ENCODE measurements at places on chromosomes 5 and 9.

GRCh38 chr5:132677191-132677590 lies 3.4 kb downstream of the IL4 start:
- DNase-seq = peak; percentile 98

DNA sequence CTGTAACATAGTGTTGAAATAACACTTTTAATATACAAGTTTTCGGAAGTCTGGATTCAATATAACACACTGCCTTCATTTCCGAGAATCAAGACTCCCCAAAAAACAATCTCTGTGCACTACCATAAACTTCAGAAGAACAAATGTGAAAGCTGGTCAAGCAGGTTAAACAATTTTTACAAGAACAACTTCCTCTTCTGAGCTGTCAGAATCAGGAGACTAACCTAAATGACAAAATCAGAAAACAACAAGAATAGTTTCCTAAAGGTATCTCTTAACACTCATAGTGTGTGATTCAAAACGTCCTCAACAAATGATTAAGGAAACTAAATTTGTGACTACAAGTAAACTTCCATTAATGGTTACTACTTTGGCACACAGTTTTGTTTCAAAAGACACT lies 11.6 kb downstream of the C9orf72 start:
- no peak for DNase-seq

GRCh38 chr5:40436535-40437237 lies 243.0 kb upstream of the PTGER4 start:
- DNase-seq = no peak

GRCh38 chr5:19902316-19902934 lies 85.6 kb downstream of the CDH18 start:
- no peak for DNase-seq

DNA sequence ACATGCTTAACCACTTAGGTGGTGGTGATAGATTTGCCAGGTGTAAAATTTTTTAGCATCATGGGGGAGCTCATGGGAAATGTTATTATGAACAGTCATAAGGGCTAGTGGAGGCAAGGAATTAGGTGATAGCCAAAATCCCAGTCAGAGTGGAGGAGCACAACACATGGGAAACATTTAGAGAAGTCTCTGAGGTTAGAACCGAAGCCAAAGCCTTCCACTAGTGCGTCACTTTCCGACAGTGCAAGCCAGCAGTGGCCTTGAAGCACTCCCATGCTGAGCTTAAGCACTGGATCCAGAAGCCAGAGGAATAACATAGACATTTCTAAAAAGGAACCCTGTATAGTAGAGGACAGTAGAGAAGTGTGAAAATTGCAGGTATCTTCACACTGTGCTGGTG lies 101.5 kb upstream of the SNX2 start:
- DNase-seq = no peak

GRCh38 chr5:149831492-149831891 lies 101.4 kb downstream of the PPARGC1B start:
- DNase-seq = no peak

GRCh38 chr5:61669531-61669930 lies 337.5 kb downstream of the ZSWIM6 start:
- no peak for DNase-seq

- no peak for DNase-seq
Observed at GRCh38 chr5:157651623-157652376, 438 bp downstream of the SOX30 start.

DNA sequence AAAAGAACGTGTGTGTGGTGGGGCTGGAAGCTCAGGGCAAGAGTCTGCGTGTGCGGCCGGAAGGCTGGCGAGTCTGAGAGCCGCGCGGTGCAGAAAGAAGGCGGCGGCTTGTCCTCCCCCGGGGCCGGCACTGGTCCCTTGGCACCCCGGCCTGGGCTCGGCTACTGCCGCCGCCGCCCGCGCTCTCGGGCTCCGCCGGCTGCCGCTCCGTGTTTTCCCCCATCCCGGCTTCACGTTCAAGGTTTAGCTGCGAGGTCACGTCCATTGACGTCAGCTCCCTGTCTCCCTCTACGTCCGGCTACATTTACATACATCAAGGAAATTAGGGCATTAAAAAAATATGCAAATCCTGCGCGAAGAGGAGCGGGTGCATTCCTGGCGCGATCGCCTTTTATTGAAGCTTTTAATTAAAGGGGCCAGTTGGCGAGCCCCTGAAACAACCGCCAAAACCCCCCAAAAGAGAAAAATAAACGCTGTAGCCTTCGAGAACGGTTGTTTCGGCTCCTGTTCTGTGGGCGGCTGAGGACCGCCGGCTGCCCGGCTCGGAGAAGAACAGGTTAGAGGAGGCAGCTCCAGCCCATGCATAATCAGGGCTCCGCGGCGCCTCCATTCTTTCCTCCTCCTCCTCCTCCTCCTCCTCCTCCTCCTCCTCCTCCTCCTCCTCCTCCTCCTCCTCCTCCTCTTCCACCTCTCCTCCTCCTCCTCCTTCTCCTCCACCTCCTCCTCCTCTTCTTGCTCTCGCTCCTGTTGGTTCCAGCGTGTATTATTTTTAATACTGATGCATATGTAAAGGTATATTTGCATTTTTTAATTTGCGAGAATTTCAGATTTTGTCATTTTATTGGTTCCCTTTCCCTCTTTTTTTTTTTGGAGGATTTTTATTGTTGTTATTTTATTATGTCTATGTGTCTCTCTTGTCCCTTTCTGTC lies 207.0 kb downstream of the MEF2C start:
- DNase-seq = no peak

DNA sequence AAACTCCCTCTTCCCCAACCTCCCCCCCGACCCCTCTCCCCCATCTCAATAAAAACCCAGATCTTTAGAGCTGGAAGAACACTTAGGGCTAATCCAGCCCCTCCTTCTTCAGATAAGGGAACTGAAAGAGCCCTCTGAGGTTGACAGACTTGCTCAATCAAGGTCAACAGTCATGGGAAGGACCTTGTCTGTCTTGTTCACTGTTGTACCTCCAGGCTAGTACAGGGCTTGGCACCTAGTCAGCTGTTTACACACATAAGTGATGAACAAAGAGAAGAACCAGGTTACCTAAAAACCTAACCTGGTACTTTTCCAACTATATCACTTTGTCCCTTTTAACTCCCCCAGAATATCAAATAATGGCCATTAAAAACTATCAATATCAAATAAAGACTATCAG lies 2.4 kb downstream of the TTC39B start:
- DNase-seq = no peak

GRCh38 chr5:132474881-132475496 lies 15.6 kb downstream of the IRF1 start:
- no peak for DNase-seq

- DNase-seq = peak; percentile 41
Observed at GRCh38 chr5:36397901-36398536, 96.3 kb upstream of the RANBP3L start.

DNA sequence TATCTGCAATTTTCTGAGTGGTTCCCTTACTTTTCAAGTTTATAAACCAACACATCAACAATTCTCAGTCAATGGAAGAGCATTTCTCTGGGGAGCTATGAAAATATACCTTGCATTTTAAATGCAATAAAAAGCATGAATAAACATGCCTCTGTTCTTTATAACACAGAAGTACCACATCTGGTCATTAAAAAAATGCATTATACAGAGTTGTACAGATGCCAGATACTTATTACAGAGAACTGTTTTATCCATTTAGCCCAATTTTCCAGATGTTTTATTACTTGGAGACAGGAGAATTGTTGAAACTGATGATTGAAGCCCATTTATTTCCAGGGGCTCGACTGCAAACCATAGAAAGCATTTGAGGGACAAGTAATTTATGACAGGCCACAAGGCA lies 19.2 kb upstream of the HEXB start:
- no peak for DNase-seq

- no peak for DNase-seq
Observed at GRCh38 chr5:14861123-14861765, 10.3 kb downstream of the ANKH start.

DNA sequence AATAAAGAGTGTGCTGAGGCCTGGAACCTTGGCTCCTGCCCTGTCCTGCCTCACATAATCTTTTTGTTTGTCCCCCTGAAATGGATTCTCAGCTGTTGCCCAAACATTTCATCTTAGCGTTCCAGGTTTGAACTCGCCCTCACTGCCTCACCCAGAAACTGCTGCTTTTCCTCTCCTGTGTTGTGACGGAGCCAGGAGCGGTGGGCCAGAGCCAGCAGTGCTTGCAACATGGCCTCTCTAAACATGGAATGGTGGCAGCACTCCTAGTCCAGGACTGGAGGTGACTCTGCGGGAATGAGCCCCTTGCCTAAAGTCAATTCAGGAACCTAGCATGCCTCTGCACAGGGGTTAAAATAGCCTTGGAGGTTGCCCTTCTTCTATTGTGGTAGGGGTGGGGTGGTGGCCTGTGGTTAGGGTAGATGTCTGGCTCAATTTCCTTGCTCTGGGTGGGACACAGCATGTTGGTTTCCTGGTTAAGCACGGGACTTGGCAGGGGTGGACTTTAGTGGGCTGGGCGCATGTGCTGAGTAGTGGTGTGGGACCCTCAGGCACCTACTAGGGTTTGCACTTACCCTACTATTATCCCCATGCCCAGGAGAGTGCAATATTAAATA lies 101.6 kb downstream of the SLC25A46 start:
- no peak for DNase-seq

GRCh38 chr9:123344192-123344949 lies 11.6 kb upstream of the CRB2 start:
- DNase-seq = no peak

- DNase-seq = no peak
Observed at GRCh38 chr5:112064956-112065355, 308.0 kb upstream of the NREP start.

- DNase-seq = peak; percentile 64
Observed at GRCh38 chr5:134153657-134154056, 23.1 kb downstream of the SKP1 start.

GRCh38 chr5:56825222-56825824 lies 10.0 kb downstream of the MAP3K1 start:
- no peak for DNase-seq

- DNase-seq = no peak
Observed at GRCh38 chr5:88860501-88860900, 22.5 kb downstream of the MEF2C start.

DNA sequence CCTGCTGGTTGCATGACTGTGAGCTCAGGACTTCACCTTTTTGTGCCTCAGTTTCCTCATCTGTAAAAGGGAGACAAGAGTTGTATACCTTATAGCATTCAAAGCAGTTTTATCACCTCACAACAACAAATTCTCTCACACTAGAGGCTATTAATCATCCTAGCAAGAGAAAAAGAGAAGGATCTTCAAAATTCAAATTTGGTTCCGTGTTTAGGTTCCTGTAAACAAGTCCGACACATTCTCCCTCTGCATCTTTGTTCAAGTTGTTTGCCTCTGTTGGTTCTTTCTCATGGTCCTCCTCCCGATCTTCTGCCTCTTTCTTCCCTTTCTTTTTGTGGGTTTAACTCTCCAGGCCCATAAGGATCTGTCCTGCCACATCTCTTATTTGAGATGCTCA lies 218.0 kb downstream of the PIK3R1 start:
- no peak for DNase-seq

- DNase-seq = peak; percentile 64
Observed at GRCh38 chr9:72363908-72364678, 915 bp downstream of the ZFAND5 start.

DNA sequence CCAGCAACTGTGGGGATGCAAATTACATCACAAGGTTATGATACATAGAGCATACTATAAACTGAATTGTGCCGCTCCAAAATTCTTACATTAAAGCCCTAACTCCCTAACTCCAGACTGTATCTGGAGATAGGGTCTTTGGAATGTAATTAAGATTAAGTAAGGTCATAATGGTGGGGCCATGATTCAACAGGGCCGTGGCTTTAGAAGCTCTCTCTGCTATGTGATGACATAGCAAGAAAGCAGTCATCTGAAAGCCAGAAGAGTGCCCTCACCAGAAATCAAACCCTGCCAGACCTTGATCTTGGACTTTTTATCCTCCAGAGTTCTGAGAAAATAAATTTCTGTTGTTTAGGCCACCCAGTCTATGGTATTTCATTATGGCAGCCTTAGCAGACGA lies 123.9 kb downstream of the FBXL17 start:
- DNase-seq = no peak

GRCh38 chr9:26725573-26725972 lies 167.0 kb downstream of the CAAP1 start:
- no peak for DNase-seq

DNA sequence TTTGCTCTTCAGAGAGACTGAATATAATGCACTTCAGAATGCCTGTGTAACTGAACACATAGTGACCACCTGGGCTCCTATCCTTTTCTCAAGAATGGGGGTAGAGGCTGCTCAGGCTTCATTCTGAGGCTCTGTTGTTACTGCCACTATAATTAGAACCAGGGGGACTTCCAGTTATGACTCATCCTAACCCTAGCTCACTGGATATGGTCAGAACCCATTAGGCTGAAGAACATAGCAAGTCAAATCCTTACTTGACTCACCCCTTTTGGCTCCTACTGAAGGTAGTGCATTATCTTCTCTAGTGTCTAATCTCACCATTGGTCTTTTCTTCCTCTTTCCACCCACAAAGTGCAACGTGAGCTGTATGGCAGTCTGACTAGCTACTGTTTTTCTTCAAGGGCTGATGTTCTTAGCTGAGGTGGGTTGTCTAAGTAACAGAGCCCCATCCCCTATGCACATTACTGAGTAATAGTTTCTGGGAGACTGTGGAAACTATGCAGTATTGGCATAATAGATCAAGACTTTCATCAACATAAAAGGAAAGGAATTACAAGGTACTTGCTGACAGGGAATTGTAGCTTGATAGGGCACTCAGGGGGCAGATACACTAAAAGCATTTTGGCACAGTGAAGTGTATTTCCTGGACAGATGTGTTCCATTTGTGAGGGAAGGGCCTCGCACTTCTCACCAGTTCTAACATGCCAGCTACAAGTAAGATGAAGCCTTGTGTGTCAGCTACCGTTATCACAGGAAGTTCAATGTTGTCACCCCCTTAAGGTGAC lies 431.0 kb upstream of the MEF2C start:
- peak; percentile 22 for DNase-seq

GRCh38 chr9:136881691-136882108 lies 4.6 kb upstream of the TRAF2 start:
- DNase-seq = no peak

GRCh38 chr9:136671646-136672430 lies 9.1 kb downstream of the EGFL7 start:
- peak; percentile 72 for DNase-seq

DNA sequence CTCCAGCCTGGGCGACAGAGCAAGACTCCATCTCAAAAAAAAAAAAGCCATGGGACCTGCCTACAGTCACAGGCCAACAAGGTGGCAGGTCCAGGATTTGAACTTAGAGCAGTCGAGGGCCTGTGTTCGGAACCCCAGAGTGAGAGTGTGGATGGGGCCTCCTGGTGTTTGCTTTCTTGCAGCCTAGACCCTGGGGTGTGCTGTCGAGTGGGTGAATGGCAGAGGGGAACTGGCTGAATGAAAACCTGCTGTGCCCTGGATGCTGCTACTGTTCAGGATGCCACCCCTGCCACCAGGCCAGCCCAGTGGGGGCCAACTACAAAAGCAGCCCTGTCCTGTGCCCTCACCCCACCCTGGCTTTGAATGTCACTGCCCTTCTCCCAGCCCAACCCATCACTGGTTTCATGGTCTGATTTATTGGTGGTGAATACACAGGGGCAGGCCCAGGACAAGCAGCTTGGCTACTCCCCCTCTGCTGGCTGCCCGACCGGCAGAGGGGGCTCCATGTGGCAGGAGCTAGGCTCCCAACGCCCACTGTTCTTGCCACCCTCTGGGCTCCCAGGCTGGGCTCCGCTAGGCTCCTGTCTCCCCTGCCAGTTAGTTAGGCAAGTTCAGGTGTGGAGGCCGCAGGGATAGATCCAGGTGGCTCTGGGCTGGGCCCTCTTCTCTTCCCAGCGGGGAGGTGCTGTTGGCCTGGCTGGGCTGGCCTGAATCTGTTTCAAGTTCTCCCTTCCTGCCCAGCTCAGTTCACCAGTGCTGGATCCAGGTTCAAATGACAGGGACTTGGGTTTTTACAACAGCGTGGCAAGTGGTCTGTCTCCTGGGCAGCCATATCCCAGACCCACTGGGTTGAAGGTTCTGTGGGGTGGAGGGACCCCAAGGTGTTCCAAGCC lies 12.2 kb downstream of the FPGS start:
- no peak for DNase-seq

All from RWPE1 (cell line).